ENCODE measurements at places on chromosomes 4 and X. TPM values are rescaled to one million over a fixed set of nuclear protein-coding genes. Genes with fewer than 3 reads are reported as not detected.

- no peak overlapping the region for H3K4me3 ChIP-seq
- H3K27ac ChIP-seq = no peak overlapping the region
- DNase-seq = peak; percentile 8
- H3K27me3 ChIP-seq = peaks cover 9% of the 10 kb centered on the region
- H3K4me1 ChIP-seq = no peaks in the 10 kb centered on the region
Measured at GRCh38 chrX:107537815-107538214, 88.4 kb downstream of the FRMPD3 start.

USP46 gene
- 8.9 TPM for total RNA-seq

PAGE4 gene
- total RNA-seq = not detected

XAGE1A gene
- total RNA-seq = not detected

- H3K4me1 ChIP-seq = no peaks in the 10 kb centered on the region
- DNase-seq = no peak
- no peak overlapping the region for H3K27ac ChIP-seq
- no peaks in the 10 kb centered on the region for H3K36me3 ChIP-seq
Measured at GRCh38 chrX:67749536-67749935, 205.7 kb downstream of the AR start.

GRCh38 chr4:42579903-42580302, 77.0 kb downstream of the ATP8A1 start:
- peak overlapping the region; percentile 38 for H3K27ac ChIP-seq
- no peak for DNase-seq
- H3K4me1 ChIP-seq = peaks cover 15% of the 10 kb centered on the region

Data from activated T-helper 2 cell treated with anti-CD3 and anti-CD28 coated beads, Interferon-gamma antibody, Interleukin-2, Interleukin-4, amounts not matched to agents 10 μg/mL and 5 μg/mL and 100 μg/mL, durations not matched to agents 14 hours and 24 hours and 36 hours (primary cell).